ENCODE measurements at places on chromosomes 13 and 19.

DNA sequence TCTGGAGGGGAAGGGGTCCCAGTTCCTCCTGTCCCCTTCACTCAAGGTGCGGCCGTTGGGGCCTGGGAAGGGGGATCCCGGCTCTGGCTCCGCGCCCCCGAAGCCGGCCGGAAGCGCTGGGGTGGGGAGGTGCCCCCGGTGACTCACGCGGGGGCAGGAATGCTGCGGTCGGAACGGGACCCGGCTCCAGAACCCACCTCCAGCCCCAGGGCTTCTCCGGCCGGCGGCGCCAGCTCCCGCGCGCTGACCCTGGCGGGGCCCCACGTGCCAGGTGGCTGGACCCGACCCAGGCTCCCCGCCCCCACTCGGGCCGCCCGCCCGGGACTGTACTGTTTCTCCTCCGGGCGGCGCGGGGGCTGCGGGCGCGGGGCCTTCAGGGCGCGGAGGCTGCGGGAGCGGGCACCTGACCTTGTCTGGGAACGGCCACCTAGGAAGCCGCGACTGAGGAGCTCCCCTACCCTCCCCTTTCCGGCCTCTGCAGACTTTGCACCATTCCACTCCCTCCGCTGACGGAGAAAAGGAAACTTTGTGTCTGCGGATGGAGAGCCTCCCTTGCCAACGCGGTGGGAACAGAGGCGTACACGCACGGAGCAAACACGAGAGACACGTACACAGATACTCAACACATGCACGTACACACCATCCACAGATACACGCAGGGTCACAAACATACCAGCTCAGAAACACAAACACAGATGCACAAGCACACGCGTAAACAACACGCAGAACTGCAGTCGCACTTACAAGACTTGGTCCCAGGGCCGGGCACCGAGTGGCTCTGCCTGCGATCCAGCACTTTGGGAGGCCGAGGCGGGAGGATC, 7.2 kb downstream of the AXL start:
- no peak for DNase-seq

GRCh38 chr19:48999481-49000325, 6.0 kb downstream of the RUVBL2 start:
- no peak for DNase-seq

GRCh38 chr13:91166714-91167511, 180.6 kb upstream of the MIR17HG start:
- DNase-seq: no peak

- DNase-seq: no peak
These were observed 20.1 kb downstream of the PLEKHF1 start for GRCh38 chr19:29685326-29685725.

DNA sequence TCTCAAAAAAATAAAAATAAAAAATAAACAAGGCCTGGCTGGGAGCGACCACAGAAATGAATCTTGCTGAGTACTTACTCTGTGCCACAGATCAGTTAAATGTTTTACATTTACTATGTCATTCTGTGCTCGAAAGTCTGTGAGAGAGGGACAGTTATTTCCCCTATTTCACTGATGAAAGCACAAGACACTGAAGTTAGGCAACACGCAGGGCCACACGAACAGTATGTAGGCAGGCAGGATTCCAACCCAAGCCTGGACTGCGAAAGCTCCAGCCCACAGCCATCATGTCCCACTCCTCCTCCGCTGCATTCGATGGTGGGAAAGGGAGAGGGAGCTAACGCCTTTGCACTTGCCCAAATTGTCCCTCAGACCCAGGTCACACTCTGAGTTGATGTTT, 34.2 kb downstream of the RUBCNL start:
- DNase-seq: no peak

DNA sequence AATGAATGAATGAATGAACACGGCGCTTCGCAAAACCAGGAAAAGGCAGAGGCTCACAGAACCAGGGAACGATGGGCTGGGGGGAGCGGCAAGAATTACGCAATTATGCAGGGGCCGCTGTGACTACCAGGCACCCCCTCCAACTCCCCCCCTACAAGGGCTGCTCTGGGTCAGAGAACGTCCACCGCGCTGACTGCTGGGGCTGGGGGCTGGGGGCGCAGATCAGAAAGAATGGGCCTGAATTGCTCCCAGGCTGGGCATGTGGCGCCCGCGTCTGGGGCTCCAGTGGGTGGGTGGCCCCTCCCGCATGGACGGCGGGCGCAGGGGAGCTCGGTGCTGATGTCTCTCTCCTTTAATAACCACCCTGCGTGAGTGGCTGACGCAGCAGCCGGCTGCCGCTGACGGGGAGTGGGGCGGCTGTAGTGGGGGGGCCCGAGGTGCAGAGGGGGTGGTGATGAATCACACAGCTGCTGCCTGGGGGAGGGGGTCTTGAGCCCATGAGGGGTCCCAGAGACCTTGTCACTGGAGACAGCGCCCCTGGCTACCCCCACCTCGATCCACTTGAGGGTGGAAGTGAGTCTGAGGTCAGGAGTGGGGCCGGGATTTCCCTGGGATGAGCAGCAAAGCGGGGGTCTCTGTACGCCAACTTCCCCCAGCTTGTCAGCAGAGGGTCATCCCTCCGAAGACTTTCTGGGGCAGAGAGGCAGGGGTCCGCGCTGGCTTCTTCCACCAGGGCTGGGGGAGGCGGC, 1.5 kb upstream of the CIRBP start:
- no peak for DNase-seq

- no peak for DNase-seq
These were observed 4.3 kb downstream of the CEBPG start for GRCh38 chr19:33377586-33378475.

Measured in putamen (tissue), 1 donor.